Activated CD4-positive, alpha-beta T cell treated with anti-CD3 and anti-CD28 coated beads for 48 hours (primary cell): ENCODE measurements at places on chromosomes 2 and 18.

DNA sequence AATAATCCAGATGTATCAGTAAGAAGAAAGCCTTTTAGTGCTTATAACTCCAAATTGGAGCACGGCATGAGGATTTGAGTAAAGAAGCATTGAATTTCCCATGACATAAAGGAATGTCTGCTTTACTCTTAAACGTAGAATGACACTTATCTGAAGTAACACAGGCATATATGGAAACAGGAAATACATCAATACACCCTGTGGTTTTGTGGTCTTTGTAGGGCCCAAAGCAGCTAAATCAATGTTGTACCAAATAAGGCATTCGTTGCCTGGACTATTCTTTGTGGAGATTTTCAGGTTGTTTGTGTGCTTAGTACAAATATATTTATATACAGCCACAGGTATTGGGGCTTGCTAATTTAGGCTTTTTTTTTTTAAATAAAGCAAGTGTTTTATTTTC, 660.5 kb downstream of the LRRTM4 start:
- DNase-seq, result no peak

DNA sequence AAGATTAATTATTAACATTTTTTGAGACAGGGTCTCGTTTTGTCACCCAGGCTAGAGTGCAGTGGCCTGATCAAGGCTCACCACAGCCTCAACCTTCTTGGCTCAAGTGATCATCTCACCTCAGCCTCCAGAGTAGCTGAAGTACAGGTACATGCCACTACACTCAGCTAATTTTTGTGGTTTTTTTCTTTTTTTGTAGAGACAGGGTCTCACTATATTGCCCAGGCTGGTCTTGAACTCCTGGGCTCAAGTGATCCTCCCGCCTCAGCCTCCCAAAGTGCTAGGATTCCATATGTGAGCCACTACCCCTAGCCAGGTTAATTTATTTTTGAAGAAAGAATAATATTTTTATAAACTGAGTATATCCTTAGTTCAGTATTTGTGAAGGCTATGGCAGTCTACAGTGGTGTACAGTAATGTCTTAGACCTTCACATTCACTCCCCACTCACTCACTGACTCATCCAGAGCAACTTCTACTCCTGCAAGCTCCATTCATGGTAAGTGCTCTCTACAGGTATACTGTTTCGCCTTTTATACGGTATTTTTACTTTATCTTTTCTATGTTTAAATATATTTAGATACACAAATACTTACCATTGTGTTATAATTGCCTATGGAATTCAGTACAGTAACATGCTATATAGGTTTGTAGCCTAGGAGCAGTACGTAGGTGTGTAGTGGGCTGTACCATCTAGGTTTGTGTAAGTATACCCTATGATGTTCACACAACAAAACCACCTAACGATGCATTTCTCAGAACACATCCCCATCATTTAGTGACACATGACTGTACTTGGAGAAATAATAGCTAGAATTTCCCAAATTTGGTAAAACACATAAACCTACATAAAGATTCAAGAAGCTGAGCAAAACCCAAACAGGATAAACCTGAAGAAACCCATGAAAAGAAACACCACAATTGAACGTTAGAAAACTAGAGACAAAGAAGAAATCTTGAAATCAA, 38.6 kb downstream of the MGAT4A start:
- no peak for DNase-seq

DNA sequence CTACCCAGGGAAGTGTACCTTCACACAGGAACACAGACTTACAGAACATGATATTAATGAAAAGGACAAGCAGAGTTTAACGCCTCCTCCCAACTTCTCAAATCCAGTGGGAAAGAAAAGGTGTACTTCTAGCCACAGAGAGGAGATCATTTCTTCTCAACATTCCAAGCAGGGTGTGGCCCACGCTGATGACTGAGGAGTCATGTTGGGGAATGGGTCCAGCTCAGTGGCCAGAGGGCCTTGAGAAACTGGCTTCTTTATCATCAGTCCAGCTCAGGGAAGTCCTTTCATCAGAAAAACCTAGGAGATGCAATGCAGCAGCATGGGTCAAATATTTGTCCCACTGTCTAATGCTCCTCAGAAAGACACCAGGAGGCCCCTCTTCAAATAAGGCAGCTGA, 63.0 kb downstream of the RBM43 start:
- no peak for DNase-seq

DNA sequence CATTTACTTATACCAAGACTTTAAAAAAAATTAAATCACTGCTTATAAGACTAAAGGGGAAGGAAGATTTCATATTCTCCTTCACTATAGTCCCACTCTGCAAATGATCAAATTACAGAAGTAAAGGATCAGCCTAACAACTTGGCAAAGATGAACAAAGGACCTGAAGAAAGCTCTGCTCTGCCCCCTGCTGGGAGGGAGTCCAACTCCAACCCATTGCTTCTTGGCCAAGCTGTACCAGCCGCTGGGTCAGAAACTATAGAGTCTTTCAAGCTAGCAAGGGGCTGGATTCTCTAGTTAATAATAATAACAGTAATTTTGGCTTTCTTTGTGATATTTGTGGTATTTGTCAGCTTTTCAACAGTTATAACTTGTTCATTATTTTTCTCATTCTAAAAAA, 927.0 kb upstream of the CRIM1 start:
- peak; percentile 45 for DNase-seq

- no peak for DNase-seq
These were observed 40.9 kb downstream of the CENPO start for GRCh38 chr2:24833821-24834732.

DNA sequence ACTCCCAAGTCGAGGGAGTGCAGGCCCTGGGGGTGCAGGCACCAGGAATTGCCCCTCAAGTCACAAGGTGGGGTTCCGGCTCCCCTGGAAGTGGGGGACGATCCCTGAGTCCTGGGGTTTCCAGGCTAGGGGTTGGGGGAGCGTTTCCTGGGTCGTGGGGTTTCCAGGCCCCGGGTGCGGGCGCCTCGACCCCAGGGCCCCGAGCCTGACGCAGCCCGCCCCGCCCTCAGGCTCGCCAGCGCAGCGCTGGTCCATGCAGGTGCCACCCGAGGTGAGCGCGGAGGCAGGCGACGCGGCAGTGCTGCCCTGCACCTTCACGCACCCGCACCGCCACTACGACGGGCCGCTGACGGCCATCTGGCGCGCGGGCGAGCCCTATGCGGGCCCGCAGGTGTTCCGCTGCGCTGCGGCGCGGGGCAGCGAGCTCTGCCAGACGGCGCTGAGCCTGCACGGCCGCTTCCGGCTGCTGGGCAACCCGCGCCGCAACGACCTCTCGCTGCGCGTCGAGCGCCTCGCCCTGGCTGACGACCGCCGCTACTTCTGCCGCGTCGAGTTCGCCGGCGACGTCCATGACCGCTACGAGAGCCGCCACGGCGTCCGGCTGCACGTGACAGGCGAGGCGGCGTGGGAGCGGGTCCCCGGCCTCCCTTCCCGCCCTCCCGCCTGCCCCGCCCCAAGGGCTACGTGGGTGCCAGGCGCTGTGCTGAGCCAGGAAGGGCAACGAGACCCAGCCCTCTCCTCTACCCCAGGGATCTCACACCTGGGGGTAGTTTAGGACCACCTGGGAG, 12.0 kb downstream of the SIGLEC15 start:
- DNase-seq, result peak; percentile 67
